ENCODE measurements at places on chromosomes 11 and 22.

DNA sequence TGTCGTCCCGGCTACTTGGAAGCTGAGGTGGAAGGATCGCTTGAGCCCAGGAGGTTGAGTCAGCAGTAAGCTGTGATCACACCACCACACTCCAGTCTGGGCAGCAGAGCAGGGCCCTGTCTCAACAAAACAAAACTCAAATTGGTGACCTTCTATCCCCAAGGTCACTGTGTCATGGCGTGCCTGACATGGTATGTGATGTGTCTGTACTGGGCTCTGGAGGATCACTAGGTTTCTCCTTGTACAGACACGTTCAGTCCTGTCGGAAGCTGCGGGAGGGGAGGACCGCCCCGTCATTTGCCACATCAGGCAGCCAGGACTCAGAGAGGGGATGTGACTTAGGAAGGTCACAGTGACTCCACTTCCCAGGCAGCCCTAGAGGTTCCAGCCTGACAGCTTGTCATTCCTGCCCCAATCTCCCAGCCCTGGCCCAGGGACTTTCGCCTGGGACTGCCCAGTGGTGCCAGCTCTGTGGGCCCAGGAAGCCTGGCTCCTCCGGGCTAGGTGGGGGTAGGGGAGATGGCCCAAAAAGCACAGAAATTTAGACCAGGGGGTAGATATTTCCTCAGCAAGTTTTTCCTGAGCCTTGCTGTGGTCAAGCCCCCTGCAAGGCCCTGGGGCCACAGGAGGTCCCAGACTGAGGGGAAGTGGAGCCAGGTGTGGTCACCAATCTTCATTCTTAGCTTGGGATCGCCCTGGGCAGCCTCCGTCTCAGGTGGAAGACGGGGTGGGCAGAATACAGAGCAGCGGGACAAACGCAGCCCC is 53.2 kb downstream of the TRIOBP start:
- no peak for DNase-seq

DNA sequence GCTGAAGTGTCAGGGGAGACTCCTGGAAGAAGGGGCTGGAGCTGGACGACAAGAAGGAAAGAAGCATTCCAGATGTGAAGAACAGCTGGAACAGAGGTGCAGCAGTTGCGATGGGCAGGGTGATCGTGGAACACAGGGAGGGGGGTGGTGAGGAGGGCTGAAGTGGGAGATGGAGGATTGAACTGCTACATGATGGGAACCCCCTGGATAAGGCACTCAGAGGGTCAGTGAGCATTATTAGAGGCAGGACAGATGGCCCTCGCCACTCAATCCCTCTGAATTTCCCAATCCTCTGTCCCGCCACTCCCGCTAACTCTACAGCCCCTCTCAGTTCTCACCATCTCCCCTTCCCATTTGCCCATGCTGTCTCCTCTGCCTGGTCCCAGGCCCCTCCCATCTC is 14.0 kb downstream of the SERPINH1 start:
- no peak for DNase-seq

DNA sequence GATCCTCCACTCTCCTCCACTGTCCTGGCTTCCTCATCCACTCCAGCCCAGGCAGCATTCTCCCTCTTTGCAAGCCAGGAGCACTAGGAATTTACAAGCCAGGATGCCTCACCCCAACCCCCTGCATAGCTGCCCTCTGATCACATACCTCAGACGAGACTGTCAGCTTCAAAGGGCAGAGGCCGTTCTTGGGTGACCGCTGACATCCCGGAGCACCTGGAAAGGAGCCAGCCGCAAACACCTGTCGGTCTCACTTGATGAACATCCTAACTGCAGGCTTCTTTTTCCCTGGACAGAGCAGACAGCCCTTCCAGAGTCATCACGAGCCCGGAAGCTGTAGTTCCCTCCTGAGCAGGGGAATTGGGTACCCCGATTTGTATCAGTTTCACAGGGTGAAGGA is 451.3 kb upstream of the B3GAT1 start:
- no peak for DNase-seq

DNA sequence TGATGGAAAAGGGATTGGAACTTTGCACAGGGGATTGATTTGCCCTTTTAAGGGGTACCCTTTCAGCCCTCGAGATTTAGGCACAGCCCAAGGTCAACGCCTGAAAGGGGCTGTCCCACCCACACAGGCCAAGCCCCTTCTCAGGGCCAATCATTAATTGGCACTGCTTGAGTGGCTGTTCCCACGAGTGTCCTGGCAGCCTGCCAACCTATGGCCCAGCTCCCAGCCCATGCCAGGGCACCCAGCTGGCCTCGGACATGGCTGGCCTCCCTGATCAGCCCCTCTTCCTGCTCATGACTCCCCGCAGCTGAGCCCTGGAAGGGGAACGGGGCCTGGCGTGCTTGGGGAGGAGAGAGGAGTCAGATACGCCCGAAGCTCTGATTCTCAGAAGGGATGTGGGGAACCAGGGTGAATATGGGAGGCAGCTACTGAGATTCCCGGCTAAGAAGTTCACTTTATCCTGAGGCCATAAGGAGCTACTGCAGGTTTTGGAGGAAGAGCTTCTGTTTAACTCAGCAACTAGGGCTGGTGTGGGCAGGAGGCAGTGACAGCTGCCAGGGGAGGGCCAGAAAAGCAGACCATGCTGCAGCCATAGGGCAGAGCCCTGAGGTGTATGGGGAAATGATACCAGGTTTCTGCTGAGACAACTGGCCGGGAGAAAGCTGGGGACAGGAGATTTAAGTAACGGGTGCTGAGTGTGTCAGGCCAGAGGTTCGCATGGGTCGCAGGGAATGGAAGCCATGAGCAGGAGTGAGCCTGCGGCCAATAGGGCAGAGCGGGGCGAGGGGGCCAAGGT is 30.0 kb downstream of the WNT7B start:
- DNase-seq: no peak

DNA sequence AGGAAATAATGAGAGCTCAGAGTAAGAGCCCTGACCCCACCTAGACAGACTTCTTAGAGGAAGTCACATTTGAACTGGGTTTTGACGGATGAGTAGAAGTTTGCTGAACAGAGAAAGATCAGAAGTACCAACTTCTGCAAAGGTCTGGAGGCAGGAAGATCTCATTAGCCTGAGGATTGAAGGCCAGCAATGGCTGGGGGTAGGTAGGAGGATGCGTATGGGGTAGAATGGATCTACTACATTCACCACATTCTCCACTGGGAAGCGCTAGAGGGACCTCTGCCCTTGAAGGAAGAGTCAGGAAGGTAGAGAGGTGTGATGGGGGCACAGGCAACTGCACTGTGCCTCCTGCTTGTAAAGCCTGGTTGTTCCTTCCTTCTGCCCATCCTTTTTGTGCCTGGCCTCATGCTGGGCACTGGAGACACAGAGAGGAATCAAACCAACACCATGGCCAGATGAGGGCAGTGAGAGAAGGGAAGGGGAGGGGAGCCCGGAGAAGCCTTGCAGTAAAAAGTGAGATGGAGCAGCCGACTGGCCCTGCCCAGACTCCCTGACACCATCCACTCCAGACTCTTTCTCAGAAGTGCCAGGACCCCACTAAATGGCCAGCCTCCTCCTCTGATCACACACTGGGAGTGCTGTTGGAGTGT is 4.9 kb downstream of the TPBGL start:
- DNase-seq: no peak

DNA sequence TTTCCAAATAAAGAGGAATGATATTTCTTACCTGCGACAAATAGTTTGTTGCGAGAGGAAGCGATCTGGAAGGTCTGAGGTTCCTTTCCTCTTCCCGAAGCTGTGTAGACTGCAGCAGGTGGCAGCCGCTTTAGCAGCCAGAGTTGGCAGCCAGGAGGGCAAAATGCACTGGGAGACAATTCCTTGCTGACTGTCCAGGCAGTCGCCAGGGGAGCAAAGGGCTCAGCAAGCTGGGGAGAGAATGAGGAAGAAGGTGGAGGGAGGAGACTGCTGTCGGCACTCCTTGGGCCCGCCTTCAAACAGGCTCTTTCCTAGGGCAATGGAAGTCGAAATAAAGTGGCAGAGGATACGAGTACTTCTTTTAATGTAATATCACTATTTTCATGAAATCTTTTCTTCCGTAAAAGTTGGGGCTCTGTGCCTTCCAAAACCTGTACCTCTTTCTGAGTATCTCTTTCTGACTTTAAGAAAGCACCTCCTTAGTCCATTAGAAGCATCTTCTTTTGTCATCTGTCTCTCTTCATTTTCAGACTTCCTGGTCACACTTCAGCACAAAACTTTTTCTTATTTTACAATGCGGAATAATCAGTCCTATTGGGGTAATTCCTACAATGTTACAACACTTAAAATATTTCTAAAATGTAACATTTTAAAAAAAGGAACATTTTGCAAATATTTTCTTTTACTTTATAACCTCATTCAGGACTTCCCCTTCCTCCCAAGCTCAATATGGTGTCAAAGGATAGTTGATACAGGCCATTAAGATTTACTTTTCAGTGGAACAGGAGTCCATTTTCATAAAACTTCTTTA is at the start of gene IL18:
IL18 (minus strand) TSS at position 220 of the 811 bp plus-strand sequence. CDS start 9,041 bp downstream, outside the sequence.
- no peak for DNase-seq

DNA sequence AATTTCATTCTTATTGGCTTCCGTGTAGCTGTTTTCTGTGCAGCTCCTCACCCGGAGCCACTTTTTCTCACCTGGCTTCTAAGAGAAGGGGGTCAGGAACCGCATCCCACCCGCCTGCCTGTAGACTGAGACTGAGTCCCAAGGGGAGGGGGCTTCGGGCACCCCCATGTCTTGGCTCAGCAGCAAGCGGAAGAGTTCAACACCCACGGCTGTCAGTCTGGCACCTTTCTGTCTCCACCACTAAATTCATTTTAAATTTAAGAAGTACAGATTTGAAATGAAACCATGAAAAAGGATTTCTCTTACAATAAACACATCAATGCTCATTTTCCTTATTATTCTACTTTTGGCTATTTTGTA is 66.7 kb downstream of the EFCAB6 start:
- DNase-seq: no peak

- no peak for DNase-seq
Measured at GRCh38 chr11:28539239-28540030, 431.2 kb downstream of the METTL15 start.

DNA sequence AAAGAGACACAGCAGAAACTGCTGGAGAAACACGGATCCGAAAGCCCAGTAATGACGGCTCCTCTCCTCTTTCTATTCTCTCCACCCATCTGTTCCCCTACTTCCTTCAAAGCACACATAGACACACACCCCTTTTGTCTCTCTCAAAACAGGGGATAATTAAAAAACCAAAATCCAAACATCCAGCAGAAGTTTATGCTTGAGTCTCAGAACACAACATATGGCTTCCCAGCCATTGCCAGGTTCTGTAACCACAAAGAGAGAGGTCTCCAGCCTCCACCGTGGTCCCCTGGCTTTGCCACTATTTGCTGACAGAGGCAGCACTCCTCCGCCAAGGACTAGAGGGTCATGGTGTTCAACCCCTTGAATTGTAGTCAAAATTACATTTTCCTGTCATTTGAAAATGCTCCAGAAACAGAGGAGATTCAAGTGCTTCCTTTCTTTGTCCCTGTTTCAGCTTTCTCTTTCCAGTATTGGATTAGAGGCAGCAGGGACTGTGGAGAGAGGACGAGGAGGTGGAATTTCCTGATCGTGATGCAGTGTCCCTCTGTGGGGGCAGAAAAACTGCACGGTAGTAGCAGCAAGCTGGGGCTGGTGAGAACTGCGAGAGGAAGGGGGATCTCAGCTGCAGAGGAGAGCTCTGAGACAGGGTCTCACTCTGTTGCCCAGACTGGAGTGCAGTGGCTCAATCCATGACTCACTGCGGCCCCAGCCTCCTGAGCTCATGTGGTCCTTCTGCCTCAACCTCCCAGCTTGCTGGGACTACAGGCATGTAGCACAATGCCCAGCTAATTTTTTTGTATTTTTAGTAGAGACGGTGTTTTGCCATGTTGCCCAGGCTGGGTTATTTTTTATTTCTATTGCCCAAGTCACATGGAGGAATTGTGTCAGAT is 60.3 kb downstream of the UBASH3B start:
- DNase-seq: no peak

DNA sequence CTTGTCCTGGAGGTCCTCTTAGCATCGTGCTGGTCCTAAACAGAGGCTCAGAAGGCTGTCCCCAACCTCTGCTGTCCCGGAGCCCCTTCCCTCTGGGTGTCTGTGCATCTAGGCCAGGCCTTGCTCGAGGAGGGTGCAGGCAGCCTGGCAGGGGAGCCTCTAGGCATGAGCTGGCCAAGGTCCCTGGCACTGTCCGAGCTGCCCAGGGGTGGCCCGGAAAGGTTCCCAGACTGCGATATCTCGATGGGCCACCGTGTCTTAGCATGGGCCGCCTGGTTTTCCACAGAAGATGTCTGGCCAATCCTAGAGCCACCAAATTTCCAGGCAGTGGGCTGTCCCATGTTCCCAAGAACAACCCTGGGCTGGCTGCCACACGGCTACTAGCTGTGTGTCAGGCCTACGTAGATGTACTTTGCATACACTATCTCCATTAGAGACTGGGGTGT is 24.6 kb upstream of the SMIM38 start:
- no peak for DNase-seq

DNA sequence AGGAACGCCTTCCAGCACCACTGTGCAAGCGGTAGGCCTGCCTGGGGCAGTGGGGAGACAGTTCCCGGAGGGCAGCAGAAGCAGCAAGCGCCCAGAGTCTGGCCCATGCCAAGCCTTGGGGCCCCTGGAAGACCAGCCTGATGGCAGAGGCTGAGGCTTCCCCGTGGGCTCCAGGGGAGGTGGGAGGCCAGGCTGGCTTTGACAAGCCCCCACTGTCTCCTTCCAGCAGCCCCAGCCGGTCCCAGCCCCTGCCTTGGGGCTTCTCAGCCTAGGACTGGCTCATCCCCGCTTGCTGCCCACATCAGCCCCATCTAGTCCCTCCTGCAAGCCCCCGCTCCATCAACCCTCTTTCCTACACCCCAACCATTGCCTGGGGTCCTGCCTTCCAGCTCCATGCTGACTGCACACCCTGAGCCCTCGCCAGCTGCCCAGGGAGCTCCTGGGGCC is 46.7 kb downstream of the IGF2 start:
- DNase-seq: no peak

- no peak for DNase-seq
Measured at GRCh38 chr11:3090096-3090901, 33.1 kb upstream of the CARS1 start.

GRCh38 chr22:37801946-37802309 is 5.8 kb upstream of the GCAT start:
- no peak for DNase-seq

GRCh38 chr11:41666951-41667653 is 207.7 kb upstream of the LRRC4C start:
- DNase-seq: no peak

DNA sequence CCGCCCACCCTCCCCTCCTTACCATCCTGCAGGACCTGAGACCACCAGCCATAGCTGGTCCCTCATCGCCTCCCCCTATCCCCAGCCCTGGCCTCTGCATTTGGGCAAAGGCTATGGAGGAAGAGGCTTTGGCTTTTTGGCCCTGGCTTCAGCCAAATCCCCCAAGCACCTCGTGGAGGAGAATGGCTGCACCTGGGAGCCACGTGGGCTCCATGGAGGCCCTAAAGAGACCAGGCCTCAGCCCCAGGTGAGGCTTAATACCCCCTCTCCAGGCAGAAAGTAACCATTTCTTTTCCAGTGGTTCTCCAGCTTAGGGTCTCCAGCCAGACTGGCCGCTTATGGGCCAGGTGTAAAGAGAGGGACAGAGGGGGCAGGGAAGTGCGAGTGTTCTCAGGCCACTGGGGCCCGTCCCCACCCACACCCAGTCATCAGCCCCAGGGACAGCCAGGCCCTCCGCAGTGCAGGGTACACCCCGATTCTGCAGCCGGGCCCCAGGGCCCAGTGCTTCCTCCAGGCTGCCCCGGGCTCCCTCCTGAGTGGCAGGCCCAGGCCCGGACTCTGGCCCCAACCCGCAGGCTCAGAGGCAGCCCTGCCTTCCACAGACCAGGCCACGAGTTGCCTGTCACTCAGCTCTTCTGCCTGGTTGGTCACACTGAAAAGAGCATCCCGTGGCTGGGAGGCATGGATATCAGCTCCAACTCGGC is 26.4 kb downstream of the CDKN1C start:
- no peak for DNase-seq

Data from NK-92 treated with Interleukin-12 subunit alpha and Interleukin-12 subunit beta, amount 100 ng/mL, for 24 hours (cell line).